ENCODE measurements at places on chromosomes 4 and X.

- DNase-seq: no peak
Observed at GRCh38 chr4:20043991-20044390, 207.7 kb upstream of the SLIT2 start.

DNA sequence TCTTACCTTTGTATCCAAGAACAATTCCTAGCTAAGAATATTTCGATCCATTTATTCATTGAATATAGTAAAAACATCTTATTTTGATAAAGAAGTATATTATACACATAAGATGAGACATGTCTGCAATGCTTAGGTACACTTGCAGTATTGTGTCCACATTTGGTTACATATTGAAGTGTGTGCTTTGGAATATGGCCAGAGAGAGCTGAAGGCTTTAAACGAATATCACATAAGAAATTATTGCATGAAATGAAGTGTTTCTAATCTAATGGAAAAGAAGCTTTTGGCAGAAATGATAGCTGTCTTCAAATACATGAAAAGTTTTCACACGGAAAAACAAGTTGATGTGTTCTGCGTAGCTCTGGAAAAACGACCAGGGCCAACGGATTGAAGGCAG, 516.1 kb upstream of the ZFP42 start:
- DNase-seq: no peak

- DNase-seq: no peak
Observed at GRCh38 chr4:154590329-154591006, at the start of gene FGA. Gene FGA, minus strand, starts transcription at chr4:154590742. Its CDS starts 55 bp downstream, at chr4:154590687.

DNA sequence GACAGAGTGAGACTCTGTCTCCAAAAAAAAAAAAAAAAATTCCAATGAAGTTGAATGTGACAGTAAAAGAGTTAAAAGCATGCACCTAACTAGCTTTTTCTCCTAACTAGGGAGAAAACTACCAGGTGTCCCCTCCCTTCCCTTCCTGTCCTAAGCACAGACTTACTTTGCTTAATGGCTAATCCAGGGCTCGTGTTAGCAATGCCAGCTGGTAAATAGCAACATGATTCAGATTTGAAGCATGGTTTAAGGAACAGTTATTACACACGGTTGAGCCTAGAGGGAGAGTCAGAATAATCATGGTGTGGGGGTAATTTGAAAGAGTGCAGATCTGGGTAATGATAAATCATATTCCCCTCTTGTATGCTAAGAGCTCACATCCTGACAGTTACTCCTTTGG, 338.3 kb downstream of the STIM2 start:
- DNase-seq: no peak

All from endothelial cell of umbilical vein (primary cell).